ENCODE measurements at places on chromosomes 4 and X.

- no peak for DNase-seq
Measured at GRCh38 chr4:14257903-14258302, 630.4 kb upstream of the BOD1L1 start.

- DNase-seq, result no peak
Measured at GRCh38 chr4:139606579-139607501, 50.8 kb upstream of the SETD7 start.

GRCh38 chr4:26088433-26088928, 174.5 kb downstream of the SMIM20 start:
- no peak for DNase-seq

GRCh38 chr4:15004739-15005301, 2.5 kb downstream of the CPEB2 start:
- no peak for DNase-seq

- DNase-seq, result no peak
Measured at GRCh38 chr4:183398298-183399125, 45.9 kb upstream of the CDKN2AIP start.

- DNase-seq, result no peak
Measured at GRCh38 chr4:168319486-168320019, 1.0 kb upstream of the DDX60 start.

DNA sequence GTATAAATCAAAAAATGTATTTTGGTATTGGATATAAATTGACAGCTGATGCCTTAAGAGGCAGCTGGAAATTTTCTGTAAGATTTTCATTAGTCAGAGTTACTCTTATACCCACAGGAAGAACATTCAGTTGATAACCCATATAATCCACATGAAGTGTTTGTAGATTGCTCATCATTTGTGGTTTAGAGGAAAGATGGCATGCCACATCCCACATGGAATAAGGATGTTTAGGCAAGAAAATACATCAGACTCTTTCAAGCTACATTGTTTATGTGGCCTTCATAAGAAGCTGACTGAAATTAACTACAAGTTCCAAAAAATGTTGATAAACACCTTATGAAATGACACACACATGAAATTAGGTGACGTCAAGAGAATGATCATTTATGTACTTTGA, 56.6 kb downstream of the AREG start:
- DNase-seq, result no peak

DNA sequence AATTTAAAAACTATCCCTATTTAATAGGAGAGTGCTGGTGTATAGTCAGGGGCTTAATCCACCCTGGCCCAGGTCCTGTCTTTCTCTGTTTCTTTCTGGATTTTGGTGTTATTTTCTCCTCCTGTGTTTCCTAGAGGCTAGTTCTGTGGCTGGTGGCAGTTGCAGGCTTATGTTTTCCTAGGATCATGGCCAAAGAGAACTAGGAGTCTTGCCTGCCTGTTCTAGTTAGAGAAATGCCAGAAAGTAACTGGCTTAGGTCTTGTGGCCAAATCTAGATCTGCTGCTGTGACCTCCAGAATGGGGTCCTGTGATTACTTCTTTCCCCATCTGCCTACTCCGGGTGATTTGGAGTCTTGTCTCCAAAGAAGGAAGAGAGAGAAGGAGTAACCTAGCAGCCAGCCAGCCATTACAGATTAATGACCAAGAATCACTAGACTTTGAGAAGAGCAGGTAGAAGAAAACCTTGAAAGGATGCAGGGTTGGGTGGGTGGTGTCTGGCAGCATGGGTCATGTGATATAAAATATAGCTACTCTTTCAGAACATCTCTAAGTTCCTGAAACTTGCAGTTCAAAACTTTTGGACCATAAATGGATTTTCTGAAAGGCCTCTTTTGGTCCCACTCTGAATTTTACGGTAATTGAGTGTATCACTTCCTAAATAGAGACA, 117.9 kb downstream of the STIM2 start:
- no peak for DNase-seq

GRCh38 chrX:15475486-15475885, 17.6 kb downstream of the PIR start:
- no peak for DNase-seq

DNA sequence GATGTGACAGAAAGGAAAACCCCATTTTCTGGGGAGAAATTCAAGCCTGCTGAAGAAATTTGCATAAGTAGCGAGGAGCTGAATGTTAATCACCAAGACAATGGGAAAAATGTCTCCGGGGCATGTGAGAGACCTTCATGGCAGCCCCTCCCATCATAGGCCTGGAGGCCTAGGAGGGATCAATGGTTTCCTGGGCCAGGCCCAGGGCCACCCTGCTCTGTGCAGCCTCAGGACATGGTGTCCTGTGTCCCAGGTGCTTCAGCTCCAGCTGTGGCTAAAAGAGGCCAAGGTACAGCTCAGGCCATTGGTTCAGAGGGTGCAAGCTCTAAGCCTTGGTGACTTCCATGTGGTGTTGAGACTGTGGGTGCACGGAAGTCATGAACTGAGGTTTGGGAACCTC, 31.2 kb downstream of the ETDB start:
- no peak for DNase-seq

DNA sequence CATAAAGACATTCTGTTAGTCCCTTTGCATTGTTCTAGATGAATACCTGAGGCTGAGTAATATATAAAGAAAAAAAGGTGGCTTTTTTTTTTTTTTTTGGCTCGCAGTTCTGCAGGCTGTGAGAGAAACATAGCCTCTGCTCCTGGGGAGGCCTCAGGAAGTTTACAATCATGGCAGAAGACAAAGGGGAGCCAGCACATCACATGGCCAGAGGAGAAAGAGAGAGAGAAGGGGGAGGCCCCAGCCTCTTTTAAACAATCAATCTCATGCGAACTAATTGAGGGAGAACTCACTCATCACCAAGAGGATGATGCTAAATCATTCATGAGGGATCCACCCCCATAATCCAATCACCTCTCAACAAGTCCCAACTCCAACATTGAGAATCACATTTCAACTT, 364.0 kb upstream of the EPHA5 start:
- no peak for DNase-seq

GRCh38 chr4:128355305-128355704, 67.7 kb upstream of the PGRMC2 start:
- DNase-seq, result no peak

DNA sequence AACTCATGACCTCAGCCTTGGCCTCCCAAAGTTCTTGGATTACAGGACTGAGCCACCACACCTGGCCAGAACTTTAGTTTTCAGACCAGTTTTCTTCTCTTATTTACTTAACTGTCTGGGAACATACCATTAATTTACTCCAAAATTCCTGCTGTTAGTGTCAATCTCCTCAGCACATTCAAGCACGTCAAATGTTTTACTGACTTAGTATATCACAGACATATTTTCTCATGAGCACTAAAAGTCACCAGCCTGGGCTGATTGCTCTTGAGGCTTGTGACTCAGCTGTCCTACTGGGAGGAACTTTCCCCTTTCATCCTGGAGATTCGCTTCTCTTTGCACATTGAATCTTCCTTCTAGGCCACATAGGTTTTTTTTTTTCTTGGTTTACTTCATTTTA, 109.6 kb downstream of the PCDH18 start:
- no peak for DNase-seq

DNA sequence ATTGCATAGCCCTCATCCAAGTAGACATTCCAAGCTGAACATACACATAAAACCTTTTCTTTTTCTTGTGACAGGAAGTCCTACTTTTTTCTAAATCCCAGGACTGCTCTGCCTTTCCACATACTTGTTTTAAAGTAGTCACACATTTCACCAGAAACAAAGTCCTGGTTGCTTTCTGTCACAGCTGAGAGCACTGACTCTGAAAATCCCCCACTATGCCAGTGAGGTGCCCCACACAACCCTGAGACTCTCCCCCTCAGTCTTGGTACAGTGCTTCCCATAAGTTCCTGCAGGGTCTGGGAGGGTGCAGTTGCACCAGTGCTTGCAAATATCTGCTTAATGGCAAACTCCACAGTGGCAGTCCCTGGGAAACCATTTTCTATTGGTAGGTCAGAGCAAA, 84.2 kb downstream of the DCHS2 start:
- DNase-seq, result no peak

- no peak for DNase-seq
Measured at GRCh38 chrX:129651756-129652564, 2.8 kb downstream of the APLN start.

GRCh38 chr4:17721496-17722355, 59.7 kb downstream of the FAM184B start:
- no peak for DNase-seq

GRCh38 chr4:10273030-10273429, 156.4 kb upstream of the WDR1 start:
- DNase-seq, result no peak

- no peak for DNase-seq
Measured at GRCh38 chrX:16997313-16997712, 50.9 kb downstream of the REPS2 start.

GRCh38 chrX:107985033-107985432, 2.9 kb upstream of the TEX13B start:
- no peak for DNase-seq

- DNase-seq, result no peak
Measured at GRCh38 chr4:105837037-105837436, 58.2 kb upstream of the NPNT start.

DNA sequence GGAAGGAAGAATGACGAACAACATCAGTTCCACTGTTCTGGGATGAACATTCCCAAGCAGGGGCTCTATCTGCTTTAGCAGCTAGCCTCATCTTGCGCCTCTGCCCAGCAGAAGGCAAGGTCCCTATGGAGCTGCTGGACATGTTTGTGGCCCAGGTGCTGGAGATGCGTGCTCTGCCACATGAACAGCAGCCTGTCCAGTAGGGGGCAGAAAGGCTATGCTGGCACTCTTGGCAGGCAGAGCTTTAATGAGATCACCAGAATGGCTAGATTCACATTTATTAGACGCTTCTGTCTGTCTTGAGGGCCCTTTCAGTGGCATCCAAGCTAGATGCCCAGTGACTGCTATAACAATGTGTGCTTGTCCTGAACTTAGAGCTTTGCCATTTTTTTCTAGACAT, 1826.0 kb downstream of the STIM2 start:
- DNase-seq, result peak; percentile 6

DNA sequence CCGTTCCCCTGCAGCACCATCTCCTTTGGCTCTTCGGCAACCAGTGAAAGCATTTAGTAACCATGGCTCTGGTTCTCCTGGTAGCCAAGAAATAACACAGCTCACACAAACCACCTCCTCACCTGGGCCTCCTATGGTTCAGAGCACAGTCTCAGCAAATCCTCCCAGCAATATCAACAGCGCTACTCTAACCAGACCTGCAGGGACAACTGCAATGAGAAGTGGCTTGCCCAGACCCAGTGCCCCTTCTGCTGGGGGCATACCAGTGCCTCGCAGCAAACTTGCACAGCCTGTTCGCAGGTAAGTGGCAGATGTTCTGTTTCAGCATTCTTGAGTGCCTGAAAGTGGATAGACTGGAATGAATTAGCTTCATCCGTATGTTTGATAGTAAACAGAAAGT, 63.0 kb upstream of the SLC10A4 start:
- peak; percentile 84 for DNase-seq

- DNase-seq, result no peak
Measured at GRCh38 chr4:23770011-23770410, 119.8 kb downstream of the PPARGC1A start.

GRCh38 chrX:50644496-50644895, 169.5 kb downstream of the SHROOM4 start:
- no peak for DNase-seq

DNA sequence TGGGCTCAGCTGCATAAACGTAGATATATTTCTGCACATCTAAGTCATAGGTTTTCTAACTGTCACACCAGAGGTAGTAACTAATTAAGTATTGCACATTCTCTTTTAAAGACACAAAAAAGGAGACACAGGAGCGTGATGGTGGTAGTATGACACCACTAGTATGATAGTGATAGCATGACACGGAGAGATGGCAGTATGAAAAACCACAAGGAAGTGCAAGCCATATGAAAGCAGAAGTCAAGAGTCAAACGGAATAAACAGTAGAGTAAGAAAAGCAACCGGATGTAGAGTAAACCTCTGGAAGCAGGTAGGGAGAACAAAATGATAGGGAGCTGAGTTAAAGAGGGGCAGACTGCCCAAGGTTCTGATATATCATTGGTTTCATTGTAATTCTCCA, 382.2 kb upstream of the INTU start:
- DNase-seq, result no peak

DNA sequence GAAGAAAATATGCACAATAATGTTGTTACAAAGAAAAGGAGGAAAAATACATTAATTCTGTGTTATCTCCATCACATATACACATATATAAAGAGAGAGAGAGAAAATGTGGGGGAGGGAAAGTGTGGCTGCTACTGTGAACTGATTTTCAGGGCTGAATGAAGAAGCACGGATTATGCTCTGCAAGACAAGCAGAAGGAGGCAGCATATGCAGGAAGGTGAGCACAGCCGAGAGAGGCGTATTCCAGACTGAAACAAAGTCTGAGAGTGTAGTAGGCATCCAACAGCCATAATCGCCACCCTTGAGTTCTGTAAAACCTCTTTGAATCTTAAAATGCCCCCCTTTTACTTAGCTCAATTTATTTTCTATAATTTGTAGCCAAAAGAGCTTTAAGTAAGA, 1081.8 kb upstream of the GRID2 start:
- DNase-seq, result no peak

DNA sequence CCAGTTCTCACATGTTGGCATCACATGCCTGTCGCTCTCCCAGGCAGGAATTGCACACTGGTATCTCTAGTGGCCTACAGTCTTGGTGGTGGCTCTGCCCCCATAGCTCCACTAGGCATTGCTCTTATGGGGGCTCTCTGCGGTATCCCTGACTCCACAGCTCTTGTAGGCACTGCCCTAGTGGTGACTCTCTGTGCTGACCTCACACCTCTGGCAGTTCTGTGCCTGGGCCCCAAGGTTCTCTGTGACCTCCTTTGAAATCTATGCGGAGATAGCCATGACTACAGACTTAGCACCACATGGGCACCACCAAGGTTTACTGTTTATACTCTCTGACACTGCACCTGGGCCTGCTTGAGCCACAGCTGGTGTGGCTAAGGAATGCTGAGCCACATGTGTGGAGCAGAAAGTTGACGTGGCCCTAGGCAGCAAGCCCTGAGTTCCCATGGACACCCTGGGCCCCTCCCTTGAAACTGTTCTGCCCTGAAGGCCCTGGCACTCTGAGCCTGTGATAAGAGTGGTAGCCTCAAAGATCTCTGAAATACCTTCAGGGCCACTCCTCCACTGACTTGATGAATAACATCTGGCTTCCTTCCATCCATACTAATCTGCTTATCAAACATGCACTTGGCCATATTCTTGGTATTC, 8.0 kb downstream of the SLC9B1 start:
- DNase-seq, result no peak

DNA sequence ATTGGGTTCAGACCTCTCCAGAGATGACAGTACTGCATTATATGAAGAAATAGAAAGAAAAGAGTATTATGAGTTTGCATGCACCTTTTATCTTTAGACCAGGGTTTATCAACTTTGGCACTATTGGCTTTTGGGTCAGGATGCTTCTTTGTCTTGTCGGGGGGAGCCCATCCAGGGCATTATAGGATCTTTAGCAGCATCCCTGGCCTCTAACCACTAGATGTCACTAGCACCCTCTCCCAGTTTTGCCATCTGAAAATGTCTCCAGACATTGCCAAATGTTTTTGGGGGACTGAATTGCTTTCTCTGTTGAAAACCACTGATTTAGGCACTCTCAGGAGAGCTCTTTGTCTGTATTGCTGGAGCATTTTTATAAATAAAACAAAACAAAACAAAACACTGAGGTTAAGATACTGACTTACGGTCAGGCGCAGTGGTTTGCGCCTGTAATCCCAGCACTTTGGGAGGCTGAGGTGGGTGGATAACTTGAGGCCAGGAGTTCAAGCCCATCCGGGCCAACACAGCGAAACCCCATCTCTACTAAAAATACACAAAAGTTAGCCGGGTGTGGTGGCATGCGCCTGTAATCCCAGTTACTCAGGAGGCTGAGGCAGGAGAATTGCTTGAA, 23.6 kb downstream of the CA5B start:
- no peak for DNase-seq

- DNase-seq, result no peak
Measured at GRCh38 chr4:53484911-53485657, 106.2 kb downstream of the LNX1 start.

Data from NCI-H524 treated with DMSO at 0.1 percent for 48 hours (cell line).